ENCODE measurements at places on chromosomes 2 and 18.

GRCh38 chr2:26991717-26992116, 21.3 kb downstream of the MAPRE3 start:
- DNase-seq = no peak

GRCh38 chr2:70084973-70085710, 2.1 kb upstream of the PCBP1 start:
- DNase-seq = peak; percentile 42

DNA sequence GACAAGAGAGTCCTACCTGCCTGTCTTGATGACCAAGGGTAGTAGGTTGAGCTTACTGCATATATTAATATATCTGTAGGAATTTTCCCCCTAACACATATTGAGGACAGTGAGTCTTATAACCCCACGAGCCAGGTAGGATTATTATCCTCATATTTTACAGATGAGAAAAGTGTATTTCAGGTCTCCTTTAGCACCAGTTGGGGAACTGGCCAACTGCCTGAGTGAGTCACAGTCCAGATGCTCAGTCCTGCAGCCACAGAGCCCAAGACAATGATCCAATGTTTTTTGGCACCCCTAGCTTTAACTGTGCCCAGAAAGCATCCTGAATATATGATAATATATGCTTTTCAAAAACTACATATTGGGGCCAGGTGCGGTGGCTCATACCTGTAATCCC, 30.8 kb upstream of the GLS start:
- DNase-seq = no peak

DNA sequence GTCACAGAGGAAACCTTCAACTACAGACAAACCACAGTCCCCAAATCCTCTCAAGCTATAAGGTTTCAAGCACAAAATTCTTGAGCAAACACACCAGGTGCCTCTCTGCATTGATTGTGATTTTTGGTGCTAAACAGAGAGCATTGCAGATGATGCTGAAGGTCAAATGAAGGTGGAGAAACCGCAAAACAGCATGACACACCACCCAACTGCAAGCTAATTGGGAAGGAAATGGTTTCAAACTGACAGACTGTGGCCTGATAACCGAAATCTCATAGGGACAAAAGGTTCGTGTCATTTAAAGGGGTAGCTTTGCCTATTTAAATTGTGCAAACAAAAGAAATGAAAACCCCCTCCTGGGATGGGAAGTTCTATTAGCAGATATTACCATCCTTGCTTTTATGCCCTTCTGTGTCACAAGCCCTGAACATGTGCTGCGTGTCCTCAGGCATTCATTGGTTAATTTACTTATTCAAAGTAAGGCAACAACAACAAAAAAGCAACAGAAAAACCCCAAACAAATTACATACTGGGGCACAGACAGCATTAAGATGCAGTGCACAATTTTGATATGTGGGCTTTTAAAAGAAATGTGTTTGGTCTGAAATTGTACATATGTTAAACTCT, 154.9 kb downstream of the AQP4 start:
- DNase-seq = no peak

- DNase-seq = no peak
These were observed 80.0 kb upstream of the ZNF532 start for GRCh38 chr18:58784601-58785137.

- no peak for DNase-seq
These were observed 34.0 kb downstream of the UGP2 start for GRCh38 chr2:63875559-63876245.

Measured in T-helper 17 cell (primary cell).